ENCODE measurements at places on chromosomes 12 and 14.

DNA sequence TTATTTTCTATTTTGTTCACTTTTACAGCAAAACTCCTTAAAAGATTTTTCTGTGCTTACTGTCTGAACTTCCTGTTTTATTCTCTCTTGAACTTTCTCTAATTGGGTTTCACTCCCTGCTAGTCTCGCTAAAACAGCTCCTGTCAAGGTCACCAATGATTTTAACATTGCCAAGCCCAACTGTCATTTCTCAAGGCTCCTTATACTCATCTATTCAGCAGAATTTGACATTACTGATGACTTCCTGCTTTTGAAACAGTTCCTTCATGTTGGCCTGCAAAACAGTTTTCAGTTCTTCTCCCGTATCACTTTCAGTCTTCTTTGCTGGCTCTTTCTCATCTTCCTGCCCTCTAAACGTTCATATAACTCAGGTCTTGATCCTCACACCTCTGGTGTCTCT is 268.5 kb upstream of the USP15 start:
- DNase-seq = no peak

DNA sequence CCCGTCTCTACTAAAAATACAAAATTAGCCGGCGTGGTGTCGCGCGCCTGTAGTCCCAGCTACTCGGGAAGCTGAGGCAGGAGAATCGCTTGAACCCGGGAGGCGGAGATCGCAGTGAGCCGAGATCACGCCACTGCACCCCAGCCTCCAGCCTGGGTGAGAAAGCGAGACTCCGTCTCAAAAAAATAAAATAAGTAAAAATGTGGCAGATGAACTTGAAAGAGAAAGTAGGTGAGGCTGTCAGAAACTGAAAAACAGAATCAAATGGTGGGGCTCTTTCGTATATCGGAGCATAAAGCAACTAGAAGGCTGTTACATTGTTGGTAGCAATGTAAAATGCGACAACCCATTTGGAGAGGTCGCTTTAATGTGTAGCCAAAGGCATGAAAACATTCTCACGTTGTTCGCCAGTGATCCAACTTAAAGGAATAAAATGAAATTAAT is 767 bp upstream of the CCNT1 start:
- no peak for DNase-seq

DNA sequence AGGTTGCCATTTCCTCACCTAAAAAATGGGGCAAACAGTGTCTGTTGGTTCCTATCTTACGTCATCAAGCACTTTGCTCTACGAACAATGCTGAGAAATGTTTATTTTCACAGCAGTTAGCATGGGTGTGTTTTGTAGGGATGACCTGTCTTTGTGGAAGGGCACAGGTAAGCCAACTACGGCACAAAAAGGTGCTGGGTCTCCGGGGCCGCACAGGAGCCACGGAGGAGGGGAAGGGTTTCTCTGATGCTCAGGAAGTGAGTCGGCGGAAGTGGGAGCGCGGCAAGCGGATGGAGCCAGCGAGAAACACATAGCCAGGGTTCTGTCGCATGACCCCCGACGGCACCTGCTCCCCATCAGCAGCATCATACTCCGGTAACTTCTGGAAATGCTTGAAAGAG is 65.6 kb upstream of the TCL1B start:
- no peak for DNase-seq

GRCh38 chr14:99687284-99688209 is 3.4 kb downstream of the CYP46A1 start:
- DNase-seq = no peak

- DNase-seq = no peak
Observed at GRCh38 chr12:107415071-107415470, 270.5 kb upstream of the PWP1 start.

- no peak for DNase-seq
Observed at GRCh38 chr12:17169726-17170471, 563.9 kb upstream of the LMO3 start.

DNA sequence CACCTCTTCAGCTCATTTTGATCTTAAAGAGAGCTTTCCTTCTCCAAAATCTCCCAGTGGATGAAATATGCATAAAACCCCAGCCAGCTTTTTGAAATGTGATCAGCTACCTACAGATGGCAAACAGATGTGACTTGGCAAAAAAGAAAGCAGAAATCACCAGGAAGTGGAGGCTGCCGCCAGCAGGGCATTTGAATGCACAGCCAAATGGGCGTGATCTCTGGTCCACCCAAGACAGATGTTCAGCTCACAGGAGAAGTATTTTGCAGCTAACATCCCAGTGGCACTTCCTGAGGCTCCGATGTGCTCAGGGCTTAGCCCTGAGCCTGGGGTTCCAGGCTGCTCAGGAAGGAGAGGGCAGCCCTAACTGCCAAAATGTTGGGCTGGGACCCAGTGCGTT is 78.3 kb downstream of the LGMN start:
- DNase-seq = no peak

GRCh38 chr14:75982266-75983018 is 647 bp upstream of the TGFB3 start:
- DNase-seq = peak; percentile 73

DNA sequence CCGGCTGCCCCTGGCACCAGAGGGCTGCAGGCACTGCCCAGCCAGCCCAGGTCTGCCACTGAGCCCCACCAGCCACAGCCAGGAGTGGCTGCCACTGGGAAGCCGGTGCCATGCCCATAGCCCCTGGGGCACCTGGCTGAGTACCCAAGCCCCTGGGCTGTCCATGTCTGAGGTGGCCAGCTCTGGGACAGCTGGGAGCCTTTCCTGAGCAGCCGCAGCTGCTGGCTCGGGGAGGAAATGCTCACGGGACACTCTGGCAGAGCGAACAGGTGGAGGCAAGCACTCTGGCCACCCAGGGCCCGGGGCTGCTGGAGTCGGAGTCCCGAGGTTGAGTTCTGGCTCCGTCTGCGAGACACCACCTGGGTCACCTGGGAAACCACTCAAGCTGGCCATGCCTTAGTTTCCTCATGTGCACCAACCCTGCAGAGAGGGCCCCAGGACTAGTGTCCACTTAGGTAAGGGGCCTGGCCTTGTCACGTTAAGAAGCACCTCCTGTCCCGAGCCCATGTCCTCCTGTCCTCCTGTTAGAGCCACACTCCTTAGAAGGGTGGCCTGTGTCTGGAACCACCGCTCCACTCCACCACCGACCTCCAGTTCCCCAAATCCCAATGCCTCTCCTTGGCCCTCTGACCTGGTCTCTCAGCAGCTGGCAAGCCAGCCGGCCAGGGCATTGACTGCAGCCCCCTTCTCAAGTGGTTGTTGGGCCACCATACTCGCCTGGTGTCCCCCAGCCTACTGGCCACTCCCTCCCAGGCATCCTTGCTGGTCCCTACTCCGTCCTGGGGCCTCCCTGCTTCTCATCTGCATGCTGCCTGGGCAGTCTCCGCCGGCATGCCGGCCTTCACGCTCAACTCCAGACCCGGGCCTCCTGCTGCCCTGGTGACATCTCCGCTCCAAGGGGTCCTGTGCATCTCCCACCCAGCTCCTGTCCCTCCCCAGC is 45.3 kb downstream of the BEGAIN start:
- DNase-seq = no peak

- DNase-seq = no peak
Observed at GRCh38 chr12:4865246-4865645, 44.5 kb upstream of the KCNA1 start.

- no peak for DNase-seq
Observed at GRCh38 chr14:36684946-36685345, 23.3 kb downstream of the PAX9 start.

DNA sequence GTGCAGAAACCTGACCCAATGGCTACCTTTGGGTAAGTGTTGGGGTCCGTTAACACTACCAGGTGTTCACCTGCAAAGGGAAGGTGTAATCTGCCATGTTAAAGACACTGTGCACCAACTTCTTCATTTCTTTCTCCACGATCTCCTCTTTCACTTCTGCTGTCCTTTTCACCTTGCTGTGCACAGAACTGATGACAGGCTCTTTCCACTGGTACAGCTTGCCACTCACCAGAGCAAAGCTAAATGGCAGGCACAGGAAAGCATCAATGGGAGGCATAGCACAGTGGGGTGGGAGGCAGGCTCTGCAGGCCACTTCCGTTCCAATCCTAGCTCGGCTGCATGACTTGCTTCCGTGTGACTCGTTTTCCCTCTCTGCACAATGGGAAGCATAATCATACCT is 2.6 kb upstream of the C12orf76 start:
- no peak for DNase-seq

GRCh38 chr12:16346958-16347357 is 487 bp upstream of the MGST1 start:
- no peak for DNase-seq

DNA sequence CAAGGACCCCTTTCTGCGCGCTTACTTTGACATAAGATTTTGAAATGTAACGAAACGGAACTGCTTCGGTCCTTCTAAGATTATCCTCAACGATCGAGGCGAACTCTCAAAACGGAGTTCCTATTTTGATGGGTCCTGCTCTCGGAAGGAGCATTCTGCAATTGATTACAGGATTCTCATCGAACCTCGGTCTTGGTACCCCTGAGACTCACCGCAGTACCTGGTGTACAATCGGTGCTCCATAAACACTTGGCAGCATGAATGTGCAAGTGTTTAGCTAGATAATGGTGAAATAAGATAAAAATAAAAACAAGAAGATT is 530 bp upstream of the NEMF start:
- no peak for DNase-seq

DNA sequence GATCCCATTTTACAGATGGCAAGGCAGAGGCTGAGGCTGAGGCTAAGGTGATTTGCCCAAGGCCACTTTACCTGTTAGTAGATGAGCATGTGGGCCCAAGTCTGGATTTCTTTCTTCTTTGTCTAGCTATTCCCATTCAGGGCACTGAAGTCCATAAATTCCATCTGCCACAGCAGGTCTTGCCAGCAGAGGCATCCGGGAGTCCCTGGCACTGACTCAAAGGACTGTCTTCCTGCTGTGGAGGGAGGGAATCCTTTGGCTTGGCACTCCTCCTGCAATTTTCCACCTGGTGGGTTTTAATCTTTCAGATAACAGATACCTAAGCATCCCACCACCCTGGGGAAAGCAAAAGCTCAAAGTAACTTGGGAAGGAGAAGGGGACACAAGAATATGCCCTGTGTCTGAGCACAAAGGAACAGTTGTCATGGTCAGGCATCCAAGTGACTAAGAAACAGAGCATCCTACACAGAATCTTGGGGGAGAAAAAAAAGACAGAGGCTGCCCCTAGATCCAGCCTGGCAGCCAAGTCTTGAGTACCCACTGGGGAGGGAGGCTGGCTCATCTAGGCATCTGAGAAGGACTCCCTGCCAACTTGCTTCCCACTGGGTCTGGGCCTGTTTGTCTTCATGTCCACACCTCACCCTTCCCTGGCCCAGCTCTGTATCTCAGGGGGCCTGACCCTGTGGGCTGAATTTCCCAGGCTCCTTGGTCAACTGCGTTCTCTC is 35.6 kb upstream of the CMKLR1 start:
- no peak for DNase-seq

- DNase-seq = no peak
Observed at GRCh38 chr12:53956251-53956887, 1.7 kb downstream of the HOXC12 start.

DNA sequence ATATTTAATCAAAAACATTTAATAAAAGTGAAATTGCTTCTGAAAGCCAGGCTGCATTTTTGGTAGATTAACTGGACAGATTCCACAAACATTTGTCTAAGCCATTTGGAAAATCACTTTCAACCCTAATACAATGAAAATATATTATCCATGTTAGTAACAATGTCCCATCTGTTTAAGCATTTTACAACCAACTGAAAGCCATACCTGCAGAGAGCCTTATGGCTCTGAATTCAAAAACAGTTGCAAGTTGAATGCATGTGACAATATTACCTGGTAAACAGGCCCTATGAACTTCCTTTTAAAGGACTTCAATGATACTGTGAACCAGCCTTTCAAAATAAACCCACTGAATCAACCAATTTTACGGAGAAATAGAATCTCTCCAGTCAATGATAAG is 468.1 kb downstream of the BTG1 start:
- DNase-seq = no peak

DNA sequence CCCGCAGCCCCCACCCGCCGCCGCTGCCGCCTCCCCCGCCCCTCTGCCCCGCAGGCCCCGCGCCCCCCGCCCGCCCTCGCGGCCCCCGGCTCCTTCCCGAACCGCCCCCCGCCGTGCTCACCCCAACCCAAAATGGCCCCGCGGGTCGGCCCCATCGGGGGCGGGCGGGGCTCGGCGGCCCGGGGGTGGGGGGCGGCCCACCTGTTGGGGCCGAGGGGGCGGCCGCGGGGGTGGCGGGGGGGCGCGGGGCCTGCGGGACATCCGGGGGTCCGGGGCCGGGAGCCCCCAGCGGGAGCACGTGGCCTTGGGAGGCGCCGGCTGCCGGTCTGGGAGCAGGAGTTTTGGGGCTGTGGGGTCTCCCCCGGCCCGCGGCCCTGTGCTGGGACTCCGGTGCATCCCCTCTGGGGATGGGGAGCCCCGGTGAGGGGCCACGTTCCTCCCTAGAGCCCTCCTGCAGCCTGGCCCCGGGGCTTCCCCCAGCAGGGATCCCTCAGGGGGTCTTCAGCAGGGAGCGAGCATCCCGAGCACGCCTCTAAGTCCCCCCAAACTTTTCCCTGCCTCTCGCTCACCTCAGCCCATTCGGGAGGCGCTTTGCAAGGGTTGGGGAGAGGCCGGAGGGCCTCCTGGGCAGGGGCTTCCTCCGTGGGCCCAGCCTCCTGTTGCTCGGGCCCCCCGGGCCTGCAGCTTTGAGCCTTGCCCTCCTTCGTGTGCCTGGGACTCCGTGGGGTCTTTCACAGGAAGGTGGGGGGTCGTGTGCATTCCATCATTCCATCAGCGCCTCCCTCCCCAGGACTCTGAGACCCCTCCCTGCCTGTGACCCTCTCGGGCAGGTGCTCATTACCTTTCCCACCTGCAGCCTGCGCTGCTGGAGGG is 710 bp downstream of the MTA1 start:
- no peak for DNase-seq

DNA sequence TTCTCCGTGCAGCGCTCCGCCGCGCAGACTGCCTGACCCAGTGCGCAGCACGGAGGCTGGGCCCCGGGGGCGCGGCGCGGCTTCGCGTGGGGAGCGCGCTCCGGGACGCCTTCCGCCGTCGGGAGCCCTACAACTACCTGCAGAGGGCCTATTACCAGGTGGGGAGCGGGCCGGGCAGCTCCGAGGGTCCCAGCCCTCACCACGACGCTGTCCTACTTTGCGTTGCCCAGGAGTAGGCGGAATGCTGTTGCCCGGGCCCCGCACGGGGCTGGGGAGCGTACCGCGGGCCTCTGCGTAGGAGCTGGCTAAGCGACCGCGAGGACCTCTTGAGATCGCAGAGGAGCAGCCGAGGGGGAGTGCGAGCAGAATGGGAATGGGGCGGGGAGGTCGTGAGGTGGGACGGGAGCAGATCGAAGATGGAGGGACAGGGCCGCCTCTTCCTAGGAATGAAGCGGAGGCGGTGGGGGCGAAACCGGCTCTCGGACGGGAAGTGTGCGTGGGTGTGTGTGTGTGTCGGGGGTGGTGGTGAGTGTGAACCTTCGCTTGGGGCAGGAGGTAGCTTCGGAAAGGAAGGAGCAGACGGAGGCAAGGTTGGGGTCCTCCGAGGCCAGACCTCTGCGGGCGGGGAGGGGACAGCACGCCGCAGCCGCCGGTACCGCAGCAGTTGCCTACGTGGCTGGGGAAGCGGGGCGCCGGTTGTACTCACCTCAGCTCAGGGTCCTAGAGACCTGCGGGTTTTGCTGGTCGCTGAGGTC is 751 bp downstream of the P3H3 start:
- DNase-seq = peak; percentile 21

- no peak for DNase-seq
Observed at GRCh38 chr12:102602521-102602920, 122.2 kb upstream of the IGF1 start.

- DNase-seq = no peak
Observed at GRCh38 chr12:16946704-16947103, 340.7 kb upstream of the LMO3 start.

GRCh38 chr14:74860899-74861733 is 14.8 kb downstream of the PROX2 start:
- peak; percentile 82 for DNase-seq
